ENCODE measurements at places on chromosomes 16 and 17.

DNA sequence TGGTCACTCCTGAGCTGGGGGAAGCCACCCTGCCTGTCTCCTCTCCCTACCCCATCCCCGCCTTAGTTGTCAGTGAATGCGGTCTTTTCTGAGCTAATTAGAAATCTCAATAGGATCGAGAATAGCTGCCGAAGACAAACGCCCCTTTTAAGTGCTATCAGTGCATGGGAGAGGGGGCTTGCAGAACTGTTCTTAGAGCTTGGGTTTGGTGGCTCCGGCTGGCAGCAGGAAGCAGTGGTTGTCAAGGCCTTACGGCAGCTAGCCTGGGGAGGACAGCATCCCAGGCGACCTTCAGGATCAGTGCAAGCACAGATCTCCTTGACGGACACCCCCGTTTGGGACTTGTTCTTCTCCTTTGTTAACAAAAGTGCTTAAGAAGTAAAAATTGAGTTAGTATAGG lies 195.1 kb downstream of the CCDC182 start:
- no peak for DNase-seq

GRCh38 chr17:57356719-57357391 lies 100.5 kb downstream of the MSI2 start:
- no peak for DNase-seq

GRCh38 chr17:2094891-2095535 lies 40.1 kb downstream of the HIC1 start:
- peak; percentile 48 for DNase-seq

DNA sequence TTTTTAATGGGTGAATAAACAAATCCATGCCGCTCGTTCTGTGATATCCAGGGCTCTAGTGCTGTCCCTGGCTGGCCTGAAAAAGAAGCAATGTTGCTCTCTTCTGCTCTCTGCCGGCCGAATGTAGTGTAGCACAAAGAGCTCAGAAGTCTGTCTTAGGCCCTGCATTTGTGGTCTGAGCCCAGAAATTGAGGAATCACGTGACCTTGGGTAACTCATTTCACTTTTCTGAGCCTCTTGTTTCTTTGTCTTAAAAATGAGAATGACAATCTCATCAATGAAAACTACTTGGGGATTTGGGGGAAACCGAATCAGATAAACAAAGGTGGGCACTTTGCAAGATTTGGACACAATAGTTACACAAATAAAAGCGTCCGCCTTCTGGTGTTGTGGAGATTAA lies 381.6 kb upstream of the ASIC2 start:
- peak; percentile 66 for DNase-seq

DNA sequence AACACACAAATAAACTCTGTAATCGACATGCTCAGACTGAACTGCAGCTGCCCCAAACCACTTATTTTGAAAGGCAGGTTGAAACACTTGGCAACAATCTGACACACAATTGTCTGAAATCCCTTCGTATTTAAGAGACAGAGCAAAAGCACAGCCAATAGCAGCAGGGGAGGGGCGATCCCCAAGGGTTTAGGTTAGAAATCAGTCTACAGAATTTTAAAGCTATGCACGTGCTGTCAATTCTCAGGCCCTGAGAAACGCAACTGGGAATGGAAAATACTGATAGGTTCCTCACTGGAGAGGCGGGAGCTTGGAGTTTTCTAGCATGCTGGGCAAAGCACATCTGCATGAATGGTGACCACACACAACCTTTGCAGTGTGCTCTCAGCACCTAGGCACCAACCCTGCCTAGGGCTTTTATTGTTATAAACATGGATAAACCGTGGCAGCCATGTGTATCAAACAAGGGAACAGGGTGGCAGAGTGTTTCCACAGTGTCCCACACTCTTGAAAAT lies 168.0 kb downstream of the AATF start:
- no peak for DNase-seq

- DNase-seq = no peak
Measured at GRCh38 chr16:14004729-14005315, 66.3 kb upstream of the MRTFB start.

GRCh38 chr17:68035131-68035522 lies 408 bp upstream of the KPNA2 start:
- no peak for DNase-seq

DNA sequence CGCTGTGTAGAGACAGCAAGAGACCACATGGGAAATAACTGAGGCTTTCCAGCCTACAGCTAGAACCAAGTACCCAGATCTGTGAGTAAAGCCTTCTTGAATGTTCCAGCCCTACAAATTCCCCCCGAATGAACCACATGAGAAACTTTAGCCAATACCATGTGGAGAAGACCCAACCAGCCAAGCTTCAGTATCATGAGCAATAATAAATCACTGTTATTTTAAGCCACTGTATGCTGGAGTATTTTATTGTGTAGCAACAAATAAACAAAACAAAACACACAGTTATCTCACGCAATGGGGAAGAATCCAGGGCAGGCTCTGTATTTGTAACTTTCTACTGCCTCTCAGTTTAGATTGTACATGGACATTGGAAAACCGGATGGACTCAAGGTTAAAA lies 426.2 kb downstream of the CDH11 start:
- no peak for DNase-seq

- DNase-seq = no peak
Measured at GRCh38 chr16:66508248-66508913, 41.5 kb downstream of the TK2 start.

GRCh38 chr17:45748731-45749310 lies 35.3 kb upstream of the CRHR1 start:
- no peak for DNase-seq

Data from common myeloid progenitor, CD34-positive (primary cell).